ENCODE measurements at places on chromosomes 4 and X. TPM values are rescaled to one million over a fixed set of nuclear protein-coding genes. Genes with fewer than 3 reads are reported as not detected.
A peak's percentile ranks its signal among the peaks of the same experiment; 100 is the strongest.

DNA sequence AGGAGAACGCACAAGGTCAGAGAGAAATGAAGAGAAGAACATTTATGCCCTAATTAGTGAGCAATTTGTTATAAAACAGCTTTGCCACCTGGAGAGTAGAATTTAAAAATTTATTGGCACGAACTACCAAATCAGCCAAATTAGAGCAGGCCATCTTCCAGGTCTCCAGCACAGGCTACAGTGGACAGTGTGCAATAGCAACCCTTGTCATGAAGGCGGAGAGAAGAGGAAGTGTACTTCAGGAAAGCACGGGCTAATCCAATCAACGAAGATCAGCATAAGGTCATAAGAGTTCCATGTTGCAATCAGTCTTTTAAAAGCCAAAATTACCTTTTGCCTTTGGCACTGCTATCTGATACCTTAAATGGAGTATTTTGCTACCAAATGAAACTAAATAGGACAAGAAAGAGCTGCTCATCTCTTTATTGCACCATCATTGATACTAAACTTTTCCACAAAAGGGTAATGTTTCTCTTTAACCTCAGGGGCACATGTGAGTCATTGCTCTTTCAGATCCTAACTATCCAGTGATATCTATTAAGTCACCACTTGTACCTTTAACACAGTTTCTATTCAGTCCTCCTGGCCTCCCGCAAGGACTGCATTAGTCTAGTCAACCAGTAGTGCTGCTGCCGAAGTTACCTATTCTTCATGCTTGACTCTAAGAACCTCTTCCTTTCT is 19.9 kb downstream of the ANK2 start:
- no peak for DNase-seq
- H3K27ac ChIP-seq = no peak overlapping the region
- no peaks in the 10 kb centered on the region for H3K4me1 ChIP-seq
- H3K4me3 ChIP-seq = no peak overlapping the region
- no peaks in the 10 kb centered on the region for H3K27me3 ChIP-seq

- H3K4me1 ChIP-seq = peaks cover 5% of the 10 kb centered on the region
- no peaks in the 10 kb centered on the region for H3K27me3 ChIP-seq
- no peaks in the 10 kb centered on the region for H3K36me3 ChIP-seq
- peak within 1 kb of the TSS; percentile 42 for H3K4me3 ChIP-seq
Measured at GRCh38 chr4:138242076-138242833, at the start of gene SLC7A11. TSS of gene SLC7A11 (minus strand) at chr4:138242349. CDS start at chr4:138242069, 280 bp downstream.

- H3K4me1 ChIP-seq = no peaks in the 10 kb centered on the region
- H3K36me3 ChIP-seq = no peaks in the 10 kb centered on the region
- no peaks in the 10 kb centered on the region for H3K27me3 ChIP-seq
- no peak overlapping the region for H3K4me3 ChIP-seq
- DNase-seq = no peak
- no peak overlapping the region for H3K27ac ChIP-seq
Measured at GRCh38 chr4:183241322-183241640, 78.8 kb downstream of the CLDN22 start.

- no peaks in the 10 kb centered on the region for H3K4me1 ChIP-seq
- no peak overlapping the region for H3K27ac ChIP-seq
- H3K4me3 ChIP-seq = no peak overlapping the region
Measured at GRCh38 chr4:165592386-165592785, 213.6 kb downstream of the CPE start.

Gene MXD4
- total RNA-seq = 75.0 TPM

Gene NPY2R
- total RNA-seq = not detected

Gene ALB
- 33.6 TPM for total RNA-seq

Gene EFHC2
- total RNA-seq = 3.5 TPM

Gene HMX1
- total RNA-seq = not detected

Measured in T-cell (primary cell).